Activated gamma-delta T cell treated with Interleukin-2 at 50 U/mL for 16 hours (primary cell): ENCODE measurements at places on chromosomes 7 and 10.

DNA sequence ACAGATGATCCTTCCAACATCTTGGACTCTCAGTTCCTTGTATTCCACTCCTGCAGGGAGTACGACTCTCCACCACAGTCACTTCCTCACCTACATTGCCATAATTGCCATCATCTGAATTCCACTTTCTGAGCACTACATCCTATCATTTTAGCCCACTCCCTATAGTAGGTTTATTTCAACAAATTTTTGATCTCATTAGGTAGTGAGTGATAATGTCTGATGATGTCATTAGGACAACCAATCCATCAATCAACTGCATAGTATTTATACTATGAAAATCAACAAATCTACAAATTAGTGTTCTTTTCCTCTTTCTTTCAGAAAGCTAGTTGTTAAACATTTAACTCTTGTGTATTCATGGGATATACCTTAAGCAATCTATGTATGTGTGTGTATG, 13.7 kb upstream of the TRA2A start:
- DNase-seq = no peak

DNA sequence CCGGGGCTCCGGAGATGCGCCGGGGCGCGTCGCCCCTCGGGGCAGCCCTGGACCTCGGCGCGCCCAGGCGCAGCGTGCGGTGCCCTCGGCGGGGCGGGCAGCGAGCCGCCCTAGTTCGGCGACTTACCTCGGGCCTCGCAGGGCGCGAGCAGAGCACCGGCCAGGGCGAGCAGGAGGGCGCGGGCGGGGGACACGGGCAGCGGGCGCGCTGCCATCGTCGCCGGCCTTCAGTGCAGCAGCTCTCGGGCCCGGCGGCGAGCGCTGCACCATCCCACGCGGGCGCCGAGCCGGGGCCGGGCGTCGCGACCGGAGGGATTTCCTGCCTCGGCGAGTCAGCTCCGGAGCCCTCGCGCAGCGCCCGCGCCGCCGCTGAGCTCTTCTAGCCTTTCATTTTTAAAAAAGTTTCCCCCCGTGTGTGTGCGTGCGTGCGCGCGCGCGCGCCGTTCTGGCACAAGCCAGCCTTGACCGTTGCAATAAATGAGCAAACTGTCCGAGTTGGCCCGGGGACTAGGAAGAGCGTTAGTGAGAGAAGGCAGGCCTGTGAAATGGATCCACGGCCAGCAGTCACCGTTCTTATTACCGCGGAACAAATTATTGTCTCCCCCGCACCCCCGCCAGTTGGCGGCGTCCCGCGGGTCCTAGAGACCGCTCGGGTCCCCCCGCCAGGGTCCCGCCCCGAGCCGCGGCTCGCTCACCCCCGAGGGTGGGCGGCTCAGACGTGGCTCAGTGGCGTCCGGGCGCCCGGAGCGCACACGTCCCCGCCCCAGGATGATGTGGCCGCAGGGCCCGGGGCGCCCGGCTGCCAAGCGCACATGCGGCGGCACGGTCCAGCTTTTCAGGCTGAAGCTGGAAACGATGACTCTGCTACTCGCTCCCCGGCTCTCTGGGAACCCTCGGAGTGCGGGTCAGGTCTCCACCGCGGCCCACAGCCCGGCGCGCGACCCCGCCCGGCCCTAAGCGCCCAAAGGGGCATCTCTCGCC, at the start of gene ADAM12:
ADAM12 (minus strand) TSS at position 547 of the 981 bp plus-strand sequence; CDS start at position 215, 332 bp downstream.
- no peak for DNase-seq

- no peak for DNase-seq
Observed at GRCh38 chr10:130739016-130739756, 572.3 kb downstream of the TCERG1L start.

- DNase-seq = no peak
Observed at GRCh38 chr7:74572301-74572979, 85.1 kb upstream of the GTF2I start.
